ENCODE measurements at places on chromosomes 5 and 9.

- DNase-seq = no peak
Measured at GRCh38 chr9:134014946-134015345, 10.3 kb upstream of the BRD3OS start.

DNA sequence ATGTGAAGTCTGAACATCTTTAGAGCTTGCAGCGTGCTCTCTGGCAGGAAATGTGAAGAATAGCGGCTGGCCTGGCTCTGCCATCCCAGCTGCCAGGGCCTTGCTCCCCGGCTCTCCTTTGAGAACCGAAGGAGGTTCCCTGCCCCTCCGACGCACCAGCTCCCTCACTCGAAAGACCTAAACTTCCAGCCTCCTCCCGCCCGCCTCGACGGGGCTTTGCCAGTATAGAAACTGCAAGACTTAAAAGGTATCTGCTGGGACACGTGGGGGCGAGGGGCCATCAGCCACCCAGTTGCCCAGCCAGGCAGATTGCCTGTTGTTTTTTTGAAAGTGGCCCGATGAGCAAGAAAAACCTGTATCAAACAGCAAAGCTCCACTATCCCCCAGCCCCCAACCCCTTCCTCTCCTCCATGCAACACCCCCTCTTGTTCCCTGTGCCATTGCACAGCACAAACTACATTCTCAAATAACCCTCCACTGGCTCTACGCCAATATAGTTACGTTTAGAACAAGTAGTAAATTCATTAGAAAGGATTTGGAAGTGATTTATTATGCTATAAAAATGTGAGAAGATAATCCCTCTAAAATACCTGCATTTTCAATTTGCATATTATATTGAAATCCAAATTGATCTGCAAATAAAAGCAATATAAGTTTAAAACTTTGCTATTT, 331.9 kb downstream of the MED10 start:
- DNase-seq = no peak

GRCh38 chr9:126125992-126126409, 200.6 kb upstream of the MVB12B start:
- no peak for DNase-seq

- no peak for DNase-seq
Measured at GRCh38 chr5:165139262-165139661, 1633.8 kb downstream of the MAT2B start.

DNA sequence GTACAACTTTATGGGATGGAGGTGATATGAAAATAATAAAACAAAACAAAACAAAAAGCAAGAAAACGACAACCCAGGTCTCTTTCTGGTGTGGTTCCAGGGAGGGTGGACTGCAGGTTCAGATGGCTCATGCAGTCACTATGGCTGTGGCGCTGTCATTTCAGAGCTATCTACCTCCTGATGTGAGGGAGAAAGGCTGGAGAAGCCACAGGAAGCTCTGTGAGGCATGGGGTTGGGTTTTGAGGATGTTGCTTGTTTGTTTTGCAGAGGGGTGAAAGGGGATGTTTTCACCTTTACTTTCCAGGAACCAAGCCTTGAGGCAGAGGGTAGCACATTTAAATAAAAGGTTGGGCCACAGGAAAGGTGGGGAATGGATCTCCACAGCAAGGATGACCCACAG, 18.7 kb downstream of the NIPAL4 start:
- no peak for DNase-seq

GRCh38 chr5:157989296-157989695, 130.4 kb upstream of the CLINT1 start:
- no peak for DNase-seq

GRCh38 chr5:171906703-171907590, 99.5 kb downstream of the FBXW11 start:
- no peak for DNase-seq

DNA sequence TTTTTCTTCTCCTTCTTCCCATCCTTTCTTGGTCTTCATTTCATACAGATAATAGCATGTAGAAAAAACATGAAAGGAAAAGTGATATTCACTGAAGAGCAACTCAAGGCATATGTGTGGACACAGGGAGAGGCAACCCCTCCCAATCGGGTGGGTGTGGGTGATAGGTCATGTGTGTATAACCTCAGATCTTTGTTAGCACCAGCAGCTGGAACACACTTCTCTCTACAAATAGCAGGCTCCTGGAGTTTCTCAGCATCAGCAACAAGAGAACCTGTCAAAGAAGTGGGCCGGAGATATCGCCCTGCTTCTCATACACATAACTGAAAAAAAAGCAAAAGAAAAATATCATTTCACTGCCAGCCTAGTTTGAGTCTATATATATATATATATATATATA, 426.4 kb downstream of the DTWD2 start:
- no peak for DNase-seq

DNA sequence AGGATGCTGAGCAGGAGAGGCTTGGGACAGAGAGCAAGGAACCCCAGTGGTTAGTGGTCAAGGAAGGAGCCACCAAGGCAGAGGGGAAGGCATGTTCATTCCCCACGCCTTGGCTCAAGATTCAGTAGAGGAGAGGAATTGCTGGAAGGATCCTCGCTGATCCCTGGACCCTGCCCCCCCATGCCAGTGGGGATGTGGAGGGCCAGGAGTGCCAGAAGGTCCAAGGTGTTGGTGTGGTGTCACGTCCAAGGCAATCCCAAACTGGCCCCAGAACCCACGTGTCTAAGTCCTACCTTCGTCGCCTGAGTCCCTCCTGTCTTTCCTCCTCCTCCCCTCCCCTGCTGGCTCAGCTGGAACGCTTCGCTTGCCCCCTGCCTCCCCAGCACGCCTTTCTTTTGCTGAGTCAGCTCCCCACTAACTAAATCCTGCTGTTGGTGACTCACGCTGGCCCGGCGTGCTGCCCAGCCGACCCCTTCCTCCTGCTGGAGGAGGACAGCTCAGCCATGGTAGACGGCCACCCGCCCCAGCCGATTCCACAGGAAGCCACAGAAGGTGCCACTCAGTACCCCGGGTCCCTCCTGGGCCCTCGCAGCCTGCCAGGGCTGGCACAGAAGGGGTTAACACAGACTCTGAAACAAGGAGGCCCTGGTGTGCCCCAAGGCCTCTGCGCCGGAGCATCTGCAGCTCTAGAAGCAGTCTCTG, 37.6 kb upstream of the ORM1 start:
- DNase-seq = no peak

DNA sequence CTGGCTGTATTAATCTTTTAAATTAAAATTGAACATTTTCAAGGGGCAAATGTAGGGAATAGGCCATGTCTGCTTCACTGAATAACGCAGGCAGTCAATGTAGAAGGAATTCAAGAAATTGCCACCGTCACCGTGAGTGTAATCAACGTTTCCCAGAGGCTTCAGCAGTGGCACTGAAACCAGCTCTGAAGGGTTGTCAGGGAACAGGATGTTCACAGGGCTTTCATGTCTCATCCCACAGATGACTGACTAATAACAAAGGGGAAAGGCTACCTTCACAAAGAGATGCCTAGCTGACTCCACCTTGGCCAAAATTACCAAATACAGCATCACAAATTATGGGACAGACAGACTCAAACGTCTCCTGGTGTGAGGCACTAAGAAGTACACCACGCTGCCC, 70.4 kb upstream of the SIMC1 start:
- DNase-seq = no peak

DNA sequence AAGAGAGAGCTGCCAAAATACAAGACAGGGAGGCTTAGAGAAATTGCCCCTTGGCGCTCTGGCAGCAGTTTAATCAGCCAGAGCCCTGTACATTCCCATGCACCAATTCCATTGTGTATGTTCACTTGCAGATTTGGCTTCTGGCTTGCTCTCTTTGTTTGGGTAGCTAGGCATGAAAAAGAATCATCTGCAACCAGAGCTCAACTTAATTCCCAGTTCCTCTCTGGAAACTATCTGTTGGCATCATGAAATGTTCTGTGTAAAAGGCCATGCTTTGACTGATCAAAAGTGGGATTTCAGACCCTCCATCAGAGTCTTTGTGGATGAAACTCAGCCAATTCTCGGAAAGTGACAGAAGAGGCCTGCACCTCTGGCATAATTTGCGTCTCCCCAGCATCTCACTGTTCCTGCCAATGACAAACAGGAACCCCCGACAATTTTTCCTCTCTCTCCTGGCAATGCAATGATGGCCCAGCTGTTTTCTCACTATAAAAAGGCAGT, 53.8 kb upstream of the RAD23B start:
- DNase-seq = no peak

GRCh38 chr5:95729115-95730010, 1.8 kb upstream of the RHOBTB3 start:
- DNase-seq = no peak

- no peak for DNase-seq
Measured at GRCh38 chr5:134563962-134564361, 38.5 kb downstream of the JADE2 start.

- no peak for DNase-seq
Measured at GRCh38 chr5:90561766-90562165, 3.2 kb downstream of the ADGRV1 start.

DNA sequence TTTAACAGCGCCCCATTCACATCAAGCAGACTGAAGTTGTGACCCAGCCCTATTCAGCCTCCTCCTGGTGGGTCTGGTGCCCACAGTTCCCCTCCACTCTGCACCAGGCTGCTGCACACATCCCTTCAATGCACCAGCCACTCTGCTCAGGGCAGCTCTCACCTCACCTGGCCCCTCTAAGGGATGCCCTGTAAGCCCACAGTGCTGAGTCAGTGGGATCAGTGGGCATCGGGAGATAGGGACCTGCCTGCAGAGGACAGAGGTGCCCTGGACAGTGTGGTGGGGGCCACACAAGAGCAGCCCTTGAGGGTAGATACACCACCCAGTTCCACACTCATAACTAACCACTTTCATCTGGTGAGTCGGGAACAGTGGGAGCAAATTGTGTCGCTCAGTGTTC, 38.3 kb upstream of the S1PR3 start:
- DNase-seq = no peak

GRCh38 chr9:2955575-2955974, 111.7 kb upstream of the PUM3 start:
- no peak for DNase-seq

DNA sequence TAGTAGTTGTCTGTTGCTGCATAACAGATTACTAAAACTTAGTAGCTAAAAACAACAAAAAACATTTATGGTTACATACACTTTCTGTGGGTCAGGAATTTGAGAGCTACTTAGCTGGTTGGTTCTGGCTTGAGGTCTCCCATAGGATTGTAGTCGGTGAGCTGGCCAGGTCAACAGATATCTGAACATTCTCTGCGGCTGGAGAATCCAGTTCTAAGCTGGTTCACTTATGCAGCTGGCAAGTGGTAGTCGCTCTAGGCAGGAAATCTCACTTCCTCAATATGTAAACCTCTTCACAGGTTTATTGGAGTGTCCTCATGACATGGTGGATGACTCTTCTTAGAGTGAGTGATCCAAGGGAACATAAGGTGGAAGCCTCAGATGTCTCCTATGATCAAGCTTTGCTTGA, 65.7 kb upstream of the TNFAIP8 start:
- no peak for DNase-seq

DNA sequence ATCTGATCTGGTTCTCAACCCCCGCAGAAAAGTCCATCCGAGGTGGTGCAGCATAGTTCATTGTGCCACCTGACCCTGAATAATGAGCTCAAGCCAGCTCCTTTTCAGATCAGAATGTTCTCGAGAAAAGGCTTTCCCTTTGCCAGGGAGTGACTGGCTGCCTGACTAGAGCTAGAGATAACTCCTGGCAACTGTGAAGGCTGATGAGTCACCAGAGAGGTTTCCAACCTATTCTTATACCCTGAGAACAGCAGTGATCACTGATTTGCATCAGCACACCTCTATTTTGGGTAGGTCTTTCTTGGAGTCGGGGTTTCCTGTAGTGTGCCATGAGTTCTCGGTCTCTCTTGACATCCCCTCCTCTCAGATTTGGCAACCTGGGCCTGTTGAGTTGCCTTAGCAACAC, 127.9 kb downstream of the PIK3R1 start:
- no peak for DNase-seq

DNA sequence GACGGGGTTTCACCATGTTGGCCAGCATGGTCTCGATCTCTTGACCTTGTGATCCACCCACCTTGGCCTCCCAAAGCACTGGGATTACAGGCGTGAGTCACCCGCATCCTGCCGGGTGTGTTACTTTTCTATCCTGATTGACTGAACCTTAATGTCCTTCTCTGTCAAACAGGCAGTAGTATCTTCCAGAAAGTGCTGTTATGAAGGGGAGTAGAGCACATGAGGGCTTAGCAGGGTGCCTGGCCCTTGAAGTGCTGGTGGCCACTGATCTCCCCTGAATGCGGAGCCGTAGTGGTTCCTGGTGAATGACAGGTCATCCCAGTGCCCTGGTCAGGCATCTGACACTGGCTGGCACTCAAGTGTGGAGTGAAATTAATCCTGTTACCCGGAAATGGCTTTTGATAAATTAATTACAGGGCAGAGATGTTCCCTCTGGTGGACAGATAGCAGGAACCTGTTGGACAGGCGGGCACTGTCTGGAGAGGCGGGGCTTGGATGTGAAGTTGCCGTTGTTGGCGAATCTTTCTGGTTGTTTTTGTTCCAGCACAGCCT, 28.4 kb downstream of the PRRC2B start:
- no peak for DNase-seq

- DNase-seq = no peak
Measured at GRCh38 chr5:106312360-106312759, 1358.4 kb downstream of the EFNA5 start.

GRCh38 chr9:32839013-32839885, 55.9 kb downstream of the TMEM215 start:
- no peak for DNase-seq

- DNase-seq = no peak
Measured at GRCh38 chr9:100084128-100084453, 14.7 kb downstream of the ERP44 start.

DNA sequence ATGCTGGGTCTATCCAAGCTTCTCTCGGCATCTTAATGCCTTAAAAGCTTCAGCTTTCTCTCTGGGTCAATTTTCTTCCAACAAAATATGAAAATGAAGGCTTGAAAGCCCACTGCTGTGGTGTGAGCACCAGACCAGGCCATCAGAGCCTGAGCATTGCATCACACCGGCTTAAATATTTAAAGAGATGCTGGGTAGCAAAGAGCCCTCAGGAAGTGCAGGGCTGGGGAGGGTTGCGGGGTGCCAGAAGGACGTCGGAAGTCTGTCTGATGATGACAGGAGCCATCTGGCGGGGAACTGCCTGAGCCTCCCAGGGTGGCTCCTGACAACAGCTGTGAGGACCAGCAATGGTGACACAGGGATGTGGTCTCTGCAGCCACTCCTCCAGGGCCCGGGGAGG, 185.5 kb downstream of the OLFM1 start:
- no peak for DNase-seq

DNA sequence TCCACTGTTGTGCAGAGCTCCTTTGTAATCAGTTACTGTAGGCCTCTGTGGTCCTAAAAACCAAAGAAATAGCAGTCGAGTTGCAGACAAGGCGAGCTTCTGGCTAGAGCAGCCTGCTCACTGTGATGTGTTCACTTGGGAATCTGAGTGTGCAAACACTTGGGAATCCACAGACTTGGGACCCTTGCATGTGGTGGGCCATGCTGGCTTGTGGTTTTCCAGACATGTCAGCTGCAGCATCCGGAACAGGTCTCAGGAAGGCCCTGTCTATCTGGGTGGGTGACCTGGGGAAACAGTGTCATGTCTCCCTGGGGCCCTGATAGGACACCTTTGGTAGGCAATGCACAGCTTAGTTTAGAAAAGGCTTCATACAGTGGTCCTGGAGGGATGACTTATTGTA, 66.4 kb downstream of the WWC1 start:
- no peak for DNase-seq

GRCh38 chr5:32767948-32768467, 56.9 kb downstream of the NPR3 start:
- DNase-seq = no peak

- no peak for DNase-seq
Measured at GRCh38 chr9:3721096-3721495, 195.3 kb upstream of the RFX3 start.

All from activated T-cell treated with anti-CD3 and anti-CD28 coated beads, Interleukin-2, amount 50 U/mL, for 1 hour (primary cell).